ENCODE measurements at places on chromosomes 2 and 18.

GRCh38 chr2:227578642-227579041, 20.1 kb upstream of the SCYGR2 start:
- DNase-seq, result no peak

GRCh38 chr18:3319399-3319798, 57.5 kb downstream of the MYL12B start:
- no peak for DNase-seq

DNA sequence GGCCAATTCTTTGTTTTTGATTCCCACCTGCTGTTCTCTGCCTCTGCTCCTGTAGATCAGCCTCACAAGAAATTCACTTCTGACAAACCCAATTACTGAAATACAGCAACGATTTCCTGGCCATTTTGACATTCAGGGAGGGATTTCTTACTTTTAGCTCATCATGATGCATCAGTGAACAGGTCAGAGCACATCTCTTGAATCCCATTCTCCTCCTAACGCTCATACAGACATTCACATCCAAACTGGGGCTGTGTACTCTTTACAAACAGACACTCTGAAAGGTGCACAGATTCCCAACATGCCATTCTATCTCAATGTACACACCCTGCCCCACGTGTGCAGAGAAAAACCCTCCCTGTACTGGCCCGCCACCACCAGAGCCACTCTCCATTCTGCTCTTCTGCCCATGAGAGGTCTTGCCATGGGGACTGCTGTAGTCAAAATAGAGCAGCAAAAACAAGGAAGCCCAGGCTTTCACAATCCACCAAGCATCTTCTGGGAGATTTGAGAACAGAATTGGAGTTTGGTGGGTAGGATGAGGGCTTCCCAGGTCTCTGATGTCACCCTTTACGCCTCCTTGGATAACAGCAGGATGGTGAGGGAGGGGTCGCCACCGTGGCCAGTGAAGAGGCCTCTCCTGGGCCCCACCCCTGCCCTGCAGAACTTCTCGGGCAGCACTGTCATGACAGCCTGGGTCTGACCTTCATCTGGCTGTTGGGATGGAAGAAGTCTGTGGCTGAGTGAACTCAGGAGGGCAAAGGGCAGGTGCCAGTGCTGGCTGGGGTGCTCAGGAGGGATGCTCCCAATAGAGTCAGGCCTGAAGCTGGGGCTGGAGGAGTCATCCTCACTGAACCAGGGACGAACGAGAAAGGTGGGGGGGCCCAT, 41.9 kb upstream of the ZFP36L2 start:
- DNase-seq, result no peak

DNA sequence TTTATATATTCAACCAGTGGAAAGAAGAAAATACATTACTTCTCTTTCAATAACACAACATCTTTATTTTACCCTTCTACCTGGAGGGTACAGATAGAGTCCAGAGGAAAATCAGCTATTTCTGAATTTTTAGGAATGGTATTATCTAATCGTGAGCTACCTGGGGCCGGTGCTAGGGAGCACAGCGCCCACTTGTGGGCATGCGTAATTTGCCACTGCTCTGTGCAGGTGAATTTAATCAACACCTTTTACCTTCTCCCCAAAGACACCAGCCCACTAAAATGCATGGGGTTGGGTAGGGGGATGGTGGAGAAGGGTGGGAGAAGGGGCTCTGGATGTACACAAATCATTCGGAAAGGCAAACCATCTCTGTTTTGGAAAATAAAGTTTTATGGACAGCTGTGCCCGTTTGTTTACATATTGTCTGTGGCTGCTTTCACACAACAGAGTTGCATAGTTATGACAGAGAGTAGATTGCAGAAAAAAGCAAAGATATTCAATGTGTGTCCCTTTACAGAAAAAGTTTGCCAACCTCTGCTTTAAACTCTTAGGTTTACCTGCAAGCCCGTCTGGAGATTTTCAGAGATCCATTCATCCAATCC, 51.5 kb upstream of the DCC start:
- DNase-seq, result peak; percentile 3

- DNase-seq, result no peak
Observed at GRCh38 chr2:195649629-195650190, 7.3 kb upstream of the SLC39A10 start.

- no peak for DNase-seq
Observed at GRCh38 chr2:25341011-25341727, 556 bp downstream of the DNMT3A start.

- DNase-seq, result no peak
Observed at GRCh38 chr2:227824711-227825110, 11.1 kb downstream of the CCL20 start.

DNA sequence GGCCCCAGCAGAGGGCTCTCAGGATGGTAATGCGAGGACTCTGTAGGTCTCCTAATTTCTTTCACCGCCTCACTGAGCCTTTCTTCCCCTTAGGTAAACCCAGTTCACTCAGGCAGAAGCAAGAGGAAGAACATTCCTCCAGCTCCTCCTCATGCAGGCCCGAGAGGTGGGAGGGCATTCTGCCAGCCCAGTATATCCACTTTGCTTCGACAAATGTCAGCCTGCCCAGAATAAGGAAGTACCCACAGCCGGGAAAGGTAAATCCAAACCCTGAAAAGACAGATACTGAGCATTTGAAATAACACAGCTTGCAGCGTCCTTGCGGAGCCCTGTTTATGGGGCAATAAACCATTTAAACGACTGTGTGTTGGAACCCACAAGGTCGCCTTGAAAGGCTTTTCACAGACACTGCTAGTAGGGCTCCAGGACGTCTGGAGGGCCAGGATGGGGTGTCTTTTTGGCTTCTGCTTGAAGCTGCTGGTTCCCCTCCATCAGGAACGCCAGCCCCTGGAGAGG, 63.0 kb upstream of the STPG4 start:
- no peak for DNase-seq

DNA sequence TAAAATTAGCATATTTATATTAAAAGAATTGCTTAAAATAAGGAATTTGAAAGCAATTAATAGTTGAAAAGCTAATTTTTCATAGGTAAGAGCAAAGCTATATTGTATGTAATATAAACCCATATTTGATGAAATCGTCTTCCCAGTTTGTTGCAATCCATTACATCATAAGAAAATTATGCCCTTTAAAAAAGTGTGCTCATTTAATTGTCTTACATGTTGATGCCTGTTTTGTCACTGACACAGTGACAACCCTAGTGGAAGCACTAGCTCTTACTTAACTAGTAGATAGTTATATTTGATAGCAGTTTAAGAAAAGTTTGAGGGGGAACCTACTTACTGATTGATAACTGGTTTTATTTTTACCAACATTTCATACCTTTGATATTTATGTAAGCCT, 30.0 kb upstream of the IL18RAP start:
- DNase-seq, result no peak

DNA sequence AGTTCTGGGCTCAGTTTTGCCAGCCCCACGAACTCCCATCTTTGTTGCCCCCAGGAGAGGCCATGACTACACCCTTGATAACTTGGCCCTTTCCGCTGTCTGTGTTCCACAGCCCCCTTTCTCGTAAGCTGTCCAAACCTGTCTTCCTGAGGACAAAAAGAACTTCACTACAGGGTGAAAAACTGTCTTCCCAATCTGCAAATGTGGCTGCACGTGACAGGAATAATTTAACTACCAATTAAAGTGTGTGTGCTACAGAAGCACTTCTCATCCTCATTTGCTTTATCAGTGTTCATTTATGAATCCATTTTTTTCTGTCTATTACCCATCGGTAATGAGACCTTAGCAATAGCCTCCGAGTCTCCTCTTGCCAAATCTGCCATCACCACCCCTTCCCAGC, 9.1 kb upstream of the ALPK2 start:
- DNase-seq, result no peak

DNA sequence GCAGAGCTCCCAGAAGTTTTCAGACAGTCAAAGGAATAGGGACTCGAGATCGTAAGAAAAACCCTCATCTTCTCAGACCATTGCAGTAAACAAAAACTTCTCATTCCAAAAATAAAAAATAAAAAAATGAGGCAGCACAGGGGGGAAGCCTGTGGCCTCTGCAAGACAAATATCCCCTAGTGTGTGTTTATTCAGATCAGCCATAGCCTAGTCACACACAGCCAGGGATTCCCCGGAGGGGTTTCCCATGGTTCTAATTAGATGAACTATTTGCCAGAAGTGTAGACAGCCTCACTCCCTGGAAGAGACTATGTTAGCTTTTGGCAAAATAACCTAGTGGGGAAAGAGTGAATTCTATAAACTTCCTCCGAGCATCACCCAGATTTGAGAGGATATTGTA, 122.9 kb upstream of the KLF7 start:
- peak; percentile 3 for DNase-seq

GRCh38 chr2:105194022-105194675, 47.4 kb upstream of the GPR45 start:
- no peak for DNase-seq

- DNase-seq, result no peak
Observed at GRCh38 chr2:172674034-172674967, 61.3 kb upstream of the RAPGEF4 start.

GRCh38 chr18:3051718-3052410, 38.9 kb upstream of the LPIN2 start:
- no peak for DNase-seq

DNA sequence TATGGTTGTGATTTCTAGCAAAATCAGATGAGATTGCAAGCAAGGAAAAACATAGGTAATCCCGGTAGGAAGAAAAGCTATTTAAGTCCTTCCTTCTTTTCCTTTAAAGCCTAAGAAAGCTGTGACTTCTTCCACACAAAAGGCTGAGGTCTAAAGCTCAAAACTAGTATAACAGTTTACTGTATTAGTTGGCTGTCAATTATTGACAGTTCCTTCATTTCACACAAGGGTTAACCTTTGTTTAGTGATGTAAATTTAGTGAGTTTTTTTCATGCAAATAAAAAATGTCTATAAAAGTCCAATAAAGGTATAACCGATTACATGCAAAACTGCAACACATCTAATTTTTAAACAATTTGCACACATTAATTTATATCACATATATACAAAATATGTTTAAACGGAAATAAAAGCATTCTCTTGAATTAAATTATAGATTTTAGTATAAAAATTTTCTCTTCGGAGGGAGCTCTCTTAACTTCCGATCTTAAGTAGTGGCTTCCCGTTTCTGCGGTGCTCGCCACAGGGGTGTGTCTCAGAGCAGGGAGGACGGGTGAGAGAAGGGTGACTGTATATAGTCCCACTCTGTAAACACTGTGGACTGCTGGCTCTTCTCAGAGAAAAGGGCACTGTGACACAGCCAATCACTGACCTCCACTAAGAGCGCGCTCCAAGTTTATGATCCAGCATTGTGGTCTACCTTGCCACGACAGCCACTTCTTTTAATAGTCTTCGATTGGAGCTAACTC, 33.4 kb downstream of the TTR start:
- DNase-seq, result no peak

- DNase-seq, result no peak
Observed at GRCh38 chr2:121721926-121722325, 14.7 kb downstream of the NIFK start.

DNA sequence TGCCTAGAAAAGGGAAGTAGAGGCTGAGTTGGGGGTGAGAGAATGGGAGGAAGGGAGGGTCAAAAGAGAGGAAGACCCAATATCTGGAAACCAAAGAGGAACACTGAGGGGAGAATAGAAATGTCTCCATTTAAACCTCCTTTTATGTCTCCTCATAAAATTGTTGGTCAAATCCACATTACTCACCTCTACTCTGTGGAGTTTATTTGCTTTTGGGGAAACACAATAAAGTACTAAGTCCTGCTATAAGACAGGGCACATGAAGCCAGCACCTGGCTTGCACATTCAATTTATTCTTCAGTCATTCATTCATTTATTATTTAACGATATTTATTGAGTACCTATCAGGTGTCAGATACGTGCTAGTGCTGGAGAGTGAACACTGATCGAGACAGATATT, 60.3 kb upstream of the NFE2L2 start:
- DNase-seq, result no peak

- DNase-seq, result no peak
Observed at GRCh38 chr18:25726298-25726697, 364.1 kb downstream of the SS18 start.
